ENCODE measurements at places on chromosomes 1 and 21.

GRCh38 chr1:166271151-166271538 is 104.3 kb upstream of the FAM78B start:
- DNase-seq = no peak

DNA sequence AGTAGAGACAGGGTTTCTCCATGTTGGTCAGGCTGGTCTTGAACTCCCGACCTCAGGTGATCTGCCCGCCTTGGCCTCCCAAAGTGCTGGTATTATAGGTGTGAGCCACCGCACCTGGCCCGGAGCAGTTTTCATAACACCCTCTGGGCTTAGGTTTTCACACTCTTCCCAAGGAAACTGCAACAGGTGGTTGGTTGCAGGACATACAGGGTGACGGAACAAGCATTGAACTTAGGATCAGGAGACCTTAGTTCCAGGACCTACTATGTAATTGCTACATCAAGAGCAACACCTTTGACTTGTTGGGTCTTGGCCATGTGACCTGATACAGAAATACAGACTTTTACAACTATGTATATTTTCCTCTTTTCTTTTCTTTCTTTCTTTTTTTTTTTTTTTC is 37.9 kb downstream of the MFSD2A start:
- no peak for DNase-seq

DNA sequence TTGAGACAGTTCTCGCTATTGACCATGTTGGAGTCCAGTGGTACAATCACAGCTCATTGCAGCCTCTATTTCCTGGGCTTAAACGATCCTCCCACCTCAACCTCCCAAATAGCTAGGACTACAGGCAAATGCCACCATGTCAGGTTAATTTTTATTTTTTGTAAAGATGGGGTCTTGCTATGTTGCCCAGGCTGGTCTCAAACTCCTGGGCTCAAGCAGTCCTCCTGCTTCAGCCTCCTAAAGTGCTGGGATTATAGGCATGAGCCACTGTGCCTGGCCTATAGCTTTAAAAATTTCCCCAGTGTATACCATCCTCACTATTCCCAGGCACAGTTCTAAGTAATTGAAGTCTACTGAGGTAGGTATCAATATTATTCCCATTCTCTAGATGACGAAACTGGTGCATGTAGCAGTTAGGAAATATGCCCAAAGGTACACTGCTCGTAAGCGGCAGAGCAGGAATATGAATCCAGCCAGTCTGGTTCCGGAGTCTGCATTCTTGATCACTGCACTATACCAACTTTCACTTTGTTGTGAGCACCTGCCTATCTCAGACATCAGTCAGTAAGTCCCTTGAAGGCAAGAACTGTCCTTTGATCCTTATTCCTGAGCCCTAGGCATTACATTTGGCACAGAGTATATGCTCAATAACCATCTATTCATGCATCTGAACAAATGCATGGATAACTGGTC is 11.5 kb upstream of the SRP9 start:
- DNase-seq = no peak

- no peak for DNase-seq
These were observed 3.8 kb upstream of the ATP6V1G3 start for GRCh38 chr1:198544265-198544664.

DNA sequence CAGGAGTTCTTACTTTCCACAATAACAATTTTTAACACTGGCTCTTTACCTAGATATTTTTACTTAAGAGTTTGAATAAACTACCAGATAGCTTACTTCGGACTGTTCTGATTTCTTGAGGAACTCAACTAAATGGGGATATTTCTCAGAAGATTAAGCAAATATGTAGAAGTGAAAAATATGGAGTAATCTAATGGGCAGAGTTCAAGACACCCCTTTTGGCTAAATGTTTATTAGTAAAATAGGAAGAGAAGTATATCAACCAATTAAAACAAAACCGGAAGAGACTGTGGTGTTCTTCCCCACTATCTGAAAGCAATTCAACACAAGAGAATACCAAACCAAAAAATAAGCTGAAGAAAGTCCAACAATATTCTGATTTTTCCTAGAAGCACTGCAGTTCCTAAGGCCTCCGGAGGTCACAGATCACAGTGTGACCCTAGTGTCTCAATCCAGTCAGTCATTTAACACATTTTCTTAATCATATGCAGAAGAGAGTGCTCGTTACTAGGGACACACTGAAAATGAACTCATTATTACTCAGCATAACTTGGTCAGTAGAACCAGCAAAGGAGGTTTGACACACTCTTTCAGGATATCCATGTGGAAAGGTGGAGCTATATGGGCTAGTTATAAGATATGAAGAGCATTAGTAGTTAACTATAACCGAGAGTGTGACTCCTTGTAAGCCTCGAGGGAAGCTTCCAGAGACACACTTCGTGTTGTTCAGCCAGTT is 5.2 kb downstream of the SIPA1L2 start:
- no peak for DNase-seq

DNA sequence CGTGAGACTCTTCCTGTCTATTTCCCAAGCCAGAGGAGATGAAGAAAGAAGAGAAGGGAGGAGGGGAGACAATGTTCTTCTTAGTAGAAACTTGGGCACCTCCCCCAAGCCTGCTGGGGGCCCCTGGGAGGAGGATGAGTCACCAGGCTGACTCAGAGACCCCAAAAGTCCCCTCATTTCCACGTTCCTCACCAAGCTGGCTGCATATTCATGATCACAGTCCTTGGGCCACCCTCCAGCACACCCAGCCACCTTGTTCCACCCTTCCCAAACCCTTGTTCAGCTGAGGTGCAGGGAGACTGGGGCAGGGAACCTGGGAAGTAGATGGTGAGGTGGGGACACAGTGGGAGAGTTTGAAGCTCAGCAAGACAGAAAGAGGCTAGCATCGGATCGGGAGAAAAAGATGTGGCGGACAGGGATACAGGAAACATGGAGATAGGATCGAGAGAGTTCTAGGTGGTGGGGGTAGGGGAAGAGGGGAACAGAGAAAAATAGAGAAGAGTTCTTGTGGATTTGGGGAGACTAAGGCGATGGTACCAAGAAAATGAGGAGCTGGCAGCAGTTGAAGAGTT is 712 bp downstream of the RAB13 start:
- DNase-seq = no peak

DNA sequence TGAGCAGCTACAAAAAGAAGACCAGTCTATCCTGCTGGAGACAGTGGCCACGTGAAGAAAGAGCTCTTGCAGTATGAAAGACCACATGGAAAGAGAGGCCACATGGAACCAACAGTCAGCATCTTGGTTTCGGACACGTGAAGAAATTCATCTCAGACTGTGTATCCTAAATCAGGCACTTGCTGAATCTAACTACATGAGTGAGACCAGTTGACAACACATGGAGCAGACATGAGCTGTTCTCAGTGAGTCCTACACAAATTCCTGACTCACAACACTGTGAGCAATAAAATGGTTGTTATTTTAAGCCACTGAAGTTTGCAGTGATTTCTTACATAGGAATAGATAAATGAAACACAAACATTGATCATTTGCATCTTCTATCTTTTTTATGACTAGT is 2.4 kb upstream of the TAF1A start:
- DNase-seq = no peak

DNA sequence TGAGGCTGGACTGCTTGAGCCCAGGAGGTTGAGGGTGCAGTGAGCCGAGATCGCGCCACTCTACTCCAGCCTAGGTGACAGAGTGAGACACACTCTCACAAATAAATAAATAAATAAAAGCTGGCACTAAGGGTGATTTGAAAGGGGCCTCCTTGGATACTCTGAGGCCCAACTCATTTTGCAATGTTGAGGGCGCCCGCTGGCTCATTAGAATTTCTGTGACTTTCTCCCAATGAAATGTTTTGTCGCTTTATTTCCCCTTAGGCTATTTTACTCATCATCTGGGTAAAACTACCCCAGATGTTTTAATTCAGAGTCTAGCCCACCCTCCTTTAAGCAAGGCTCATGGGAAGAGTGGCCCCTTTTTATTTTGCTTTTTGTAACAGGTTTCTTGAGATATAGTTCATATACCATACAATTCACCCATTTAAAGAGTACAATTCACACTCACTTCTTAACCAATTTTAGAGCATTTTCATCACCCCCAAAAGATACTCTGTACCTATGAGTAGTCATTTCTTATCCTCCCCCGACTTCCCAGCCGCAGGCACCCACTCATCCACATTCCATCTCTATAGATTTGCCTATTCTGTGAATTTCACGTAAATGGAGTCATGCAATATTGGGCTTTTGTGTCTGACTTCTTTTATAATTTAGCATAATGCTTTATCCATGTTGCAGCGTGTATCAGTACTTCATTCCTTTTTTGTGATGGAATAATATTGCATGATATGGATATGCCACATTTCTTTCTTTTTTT is 259.1 kb downstream of the KAZN start:
- DNase-seq = no peak

GRCh38 chr21:35754583-35754982 is 305.7 kb downstream of the SETD4 start:
- no peak for DNase-seq

DNA sequence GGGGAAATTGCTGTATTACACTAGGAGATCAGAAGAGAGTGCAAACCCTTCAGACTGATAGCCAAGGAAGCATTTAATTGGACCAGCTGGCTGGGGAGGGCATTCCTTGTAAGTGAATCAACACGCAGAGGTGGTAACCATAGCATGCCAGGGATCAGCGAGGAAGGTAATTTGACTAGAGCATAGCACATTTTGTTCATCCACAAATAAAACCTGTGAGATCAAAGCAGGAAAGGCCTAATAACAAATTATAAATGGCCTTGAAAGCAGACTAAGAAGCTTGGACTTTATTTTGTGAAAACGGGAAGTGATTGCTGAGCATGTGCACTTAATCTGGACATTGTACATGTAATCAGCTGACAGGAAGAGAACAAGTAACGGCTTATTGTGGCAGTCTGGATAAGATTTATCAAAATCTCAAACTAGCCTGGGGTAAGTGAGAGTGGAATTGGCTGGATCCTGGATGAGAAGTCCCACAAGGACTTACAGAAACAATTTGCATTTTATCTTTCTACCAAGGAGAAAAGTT is 11.7 kb upstream of the CD55 start:
- DNase-seq = no peak

All from NCI-H2081 (cell line).